CD4-positive, alpha-beta T cell (primary cell): ENCODE measurements at places on chromosomes 13 and 19.

GRCh38 chr19:29781386-29782259 lies 30.2 kb upstream of the CCNE1 start:
- no peak for DNase-seq

DNA sequence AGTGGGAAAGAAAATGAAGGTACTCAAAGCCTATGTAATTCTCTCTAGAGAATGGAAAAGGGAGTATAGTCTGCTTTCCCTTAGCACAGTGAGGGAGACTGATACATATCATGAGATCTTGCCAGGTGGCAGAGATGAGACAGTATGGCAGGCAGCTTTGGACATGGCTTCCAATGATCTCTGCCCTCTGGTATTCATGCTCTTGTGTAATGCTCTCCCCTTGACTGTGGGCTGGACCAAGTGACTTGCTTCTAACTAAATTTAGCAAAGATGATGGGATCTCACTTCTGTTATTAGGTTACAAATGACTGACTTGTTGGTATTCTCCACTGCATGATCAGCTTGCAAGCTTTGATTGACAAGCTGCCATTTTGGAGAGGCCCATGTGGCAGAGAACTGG lies 10.2 kb downstream of the ZNF132 start:
- DNase-seq, result no peak

DNA sequence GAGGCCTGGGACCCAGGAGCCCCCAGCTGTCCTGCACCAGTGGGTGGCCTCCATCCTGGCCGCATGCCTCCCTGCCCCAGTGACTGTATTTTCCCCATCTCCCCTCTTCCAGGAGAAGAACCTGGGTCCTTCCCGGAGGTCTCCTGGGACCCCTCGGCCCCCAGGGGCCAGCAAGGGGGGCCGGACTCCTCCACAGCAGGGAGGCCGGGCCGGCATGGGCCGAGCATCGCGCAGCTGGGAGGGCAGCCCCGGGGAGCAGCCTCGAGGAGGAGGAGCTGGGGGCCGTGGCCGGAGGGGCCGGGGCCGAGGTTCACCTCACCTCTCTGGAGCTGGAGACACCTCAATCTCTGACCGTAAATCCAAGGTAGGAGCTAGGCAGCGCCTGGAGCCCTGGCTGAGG lies 4.2 kb downstream of the CCDC9 start:
- no peak for DNase-seq

- DNase-seq, result no peak
Observed at GRCh38 chr13:112466132-112467058, 90.2 kb downstream of the SPACA7 start.

- no peak for DNase-seq
Observed at GRCh38 chr19:30780032-30780431, 407.8 kb downstream of the ZNF536 start.
